ENCODE measurements at places on chromosomes 2 and 18.

DNA sequence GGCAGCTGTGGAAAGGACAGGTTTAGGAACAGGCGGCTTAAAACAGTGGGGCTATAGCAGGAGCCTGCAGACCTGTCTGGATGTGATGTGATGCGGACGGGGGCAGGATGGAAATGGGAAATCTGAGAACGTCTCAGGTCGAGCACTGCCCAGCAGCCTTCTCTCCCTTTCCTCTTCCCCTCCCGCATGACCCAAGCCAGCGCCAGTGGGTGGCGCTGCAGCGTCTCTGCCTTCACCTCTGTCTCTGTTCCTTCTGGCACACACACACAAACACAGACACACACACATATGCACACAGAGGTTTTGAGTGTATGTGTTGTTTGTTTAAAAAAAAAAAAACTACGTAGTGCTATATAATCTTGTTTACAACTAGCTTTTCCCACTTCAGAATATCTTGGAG, 82.0 kb upstream of the SLC66A3 start:
- no peak for DNase-seq

DNA sequence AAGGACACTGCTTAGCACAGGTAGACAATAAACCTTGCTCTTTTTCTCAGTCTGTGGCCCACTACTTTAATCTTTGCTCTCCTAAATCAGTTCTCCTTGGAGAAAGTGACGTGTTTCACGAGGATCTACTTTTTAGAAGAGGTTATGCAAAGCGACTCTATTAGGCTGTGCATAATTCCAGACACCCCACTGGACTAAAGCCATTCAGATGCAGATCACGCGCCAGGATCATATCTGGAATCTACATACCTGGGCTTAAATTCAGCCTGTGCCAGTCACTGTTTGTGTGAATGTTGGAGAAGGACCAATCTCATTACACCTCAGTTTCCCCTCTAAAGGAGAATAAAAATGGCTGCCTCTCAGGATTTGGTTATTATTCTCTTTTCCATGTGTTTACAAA, 413.0 kb upstream of the MYT1L start:
- DNase-seq = no peak

DNA sequence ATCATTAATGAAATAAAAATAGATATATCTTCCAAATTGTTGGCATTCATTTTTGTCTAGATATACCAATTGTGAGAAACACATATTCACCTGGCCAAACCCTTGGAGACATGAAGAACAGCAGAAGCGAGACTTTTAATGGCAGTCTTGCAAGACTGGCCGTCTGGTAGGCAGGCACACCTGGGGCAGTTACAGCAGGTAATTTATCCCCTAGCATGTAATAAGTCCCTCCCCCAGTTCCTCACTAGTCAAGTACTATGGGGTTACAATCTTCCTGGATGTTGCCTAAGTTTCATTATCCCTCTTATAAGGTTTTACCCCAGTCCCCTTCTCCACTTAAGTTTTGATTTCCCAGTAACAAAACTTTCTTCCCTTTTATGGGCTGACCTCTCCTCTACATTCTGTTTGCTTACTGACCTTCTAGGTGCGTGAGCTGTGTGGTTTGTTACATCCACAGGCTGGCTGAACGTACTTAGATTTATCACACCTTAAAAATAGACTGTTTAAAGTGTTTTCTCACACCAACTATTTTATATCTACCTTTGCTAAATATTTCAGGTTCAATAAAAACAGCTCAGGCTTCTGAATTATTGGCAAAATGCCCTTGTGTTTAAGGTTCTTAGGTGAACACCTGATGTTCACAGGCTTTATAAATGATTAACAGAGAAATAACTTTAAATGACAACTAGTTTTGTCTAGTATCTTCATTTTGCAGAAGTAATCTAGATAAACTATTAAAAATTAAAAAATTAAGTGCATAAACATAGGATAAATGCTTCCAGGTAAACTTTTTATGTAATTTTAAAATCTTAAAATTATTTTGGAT, 365.0 kb upstream of the TFPI start:
- no peak for DNase-seq

DNA sequence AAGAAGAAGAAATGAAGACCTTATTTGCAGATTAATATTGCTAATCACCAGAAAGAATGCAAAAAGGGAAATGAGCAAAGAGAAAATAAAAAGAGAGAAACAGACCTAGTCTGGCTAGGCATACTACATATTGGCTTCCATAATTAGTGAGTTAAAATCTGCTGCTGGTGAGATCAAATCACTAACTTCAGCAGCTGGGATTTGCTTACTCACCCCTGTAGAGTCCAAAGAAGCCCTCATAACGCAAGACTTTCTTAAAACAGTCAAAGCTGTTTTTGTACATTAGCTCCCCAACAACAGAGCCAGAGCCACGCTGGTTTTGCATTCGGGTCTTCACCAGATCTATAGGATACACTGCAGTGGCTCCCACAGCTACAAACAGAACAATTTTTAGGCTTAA, 80.9 kb downstream of the SLC25A12 start:
- DNase-seq = no peak

DNA sequence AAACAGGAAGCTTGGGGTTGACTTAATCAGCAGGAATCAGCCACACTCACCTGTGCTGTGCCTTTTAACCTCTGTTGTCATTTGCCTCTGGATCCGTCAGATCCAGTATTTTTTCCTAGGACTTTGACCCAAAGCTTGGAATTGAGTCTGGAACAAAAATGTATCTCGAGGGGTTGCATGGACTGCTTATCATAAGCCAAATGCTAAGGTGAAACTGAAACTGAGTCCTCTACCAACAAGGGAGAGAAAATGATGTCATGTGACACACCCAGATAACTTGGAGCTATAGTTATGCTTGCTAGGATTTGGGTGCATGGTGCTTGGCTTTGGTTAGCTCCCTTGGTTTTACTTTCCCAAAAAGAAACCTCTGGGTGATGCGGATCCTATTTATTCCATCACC, 2158.6 kb upstream of the PIK3C3 start:
- DNase-seq = no peak

DNA sequence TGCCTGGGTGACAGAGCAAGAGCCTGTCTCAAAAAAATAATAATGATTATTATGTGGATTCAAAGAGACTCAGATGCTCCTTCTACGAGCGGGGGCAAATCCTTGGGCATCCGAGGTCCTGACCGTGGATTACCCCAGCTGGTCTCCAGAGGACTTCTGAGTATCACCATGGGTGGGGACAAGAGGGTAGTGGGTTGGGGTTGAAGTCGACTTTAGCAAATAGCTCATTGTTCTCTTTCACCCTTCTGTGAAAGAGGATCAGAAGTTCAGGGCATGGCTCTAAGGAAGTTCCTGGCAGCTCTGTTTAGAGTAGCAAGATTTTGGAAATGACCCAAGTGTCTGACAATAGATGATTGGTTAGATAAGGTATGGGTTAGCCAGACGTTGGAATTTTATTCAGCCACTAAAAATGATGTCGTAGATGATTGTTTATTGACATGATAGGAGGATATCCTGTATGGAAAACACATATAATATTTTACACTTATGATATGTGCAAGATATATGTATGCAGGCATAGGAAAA, 59.0 kb upstream of the SPRED2 start:
- DNase-seq = no peak

- DNase-seq = no peak
These were observed 190.6 kb downstream of the TPGS2 start for GRCh38 chr18:36638224-36638623.

DNA sequence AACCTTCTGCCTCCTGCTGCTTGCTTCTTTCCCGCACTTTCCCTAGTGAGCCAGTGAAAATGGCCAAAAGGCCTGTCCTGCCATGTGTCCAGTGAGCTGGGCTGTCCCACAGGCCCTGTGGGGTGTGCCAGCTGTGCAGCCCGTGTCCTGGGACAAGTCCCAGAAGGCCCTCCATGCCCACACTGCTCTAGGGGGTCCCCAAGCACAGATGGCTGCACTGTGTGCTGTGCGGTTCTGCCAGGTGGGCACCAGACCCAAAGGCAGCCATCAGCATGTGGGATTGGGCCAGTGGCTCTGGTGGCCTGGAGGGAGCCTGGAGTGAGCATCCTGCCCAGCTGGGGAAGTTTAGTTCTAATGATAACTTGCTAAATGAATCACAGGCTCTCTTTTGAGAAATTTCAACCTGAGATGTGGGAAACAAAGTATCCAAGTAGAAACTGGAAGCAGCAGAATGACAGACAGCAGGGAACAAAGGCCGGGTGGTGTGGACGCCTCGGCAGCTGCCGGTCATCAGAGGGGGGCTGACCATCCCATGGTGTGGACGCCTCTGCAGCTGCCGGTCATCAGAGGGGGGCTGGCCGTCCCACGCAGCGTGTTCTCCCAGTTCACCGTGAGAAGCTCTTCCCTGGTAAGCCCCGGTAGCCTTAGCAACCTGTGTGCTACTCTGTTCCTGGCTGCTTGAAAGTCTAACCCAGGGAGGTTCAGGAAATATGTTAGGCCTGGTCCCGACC, 9.9 kb upstream of the CNDP2 start:
- DNase-seq = no peak

- peak; percentile 29 for DNase-seq
These were observed 88.9 kb downstream of the POLE4 start for GRCh38 chr2:75047189-75047991.

DNA sequence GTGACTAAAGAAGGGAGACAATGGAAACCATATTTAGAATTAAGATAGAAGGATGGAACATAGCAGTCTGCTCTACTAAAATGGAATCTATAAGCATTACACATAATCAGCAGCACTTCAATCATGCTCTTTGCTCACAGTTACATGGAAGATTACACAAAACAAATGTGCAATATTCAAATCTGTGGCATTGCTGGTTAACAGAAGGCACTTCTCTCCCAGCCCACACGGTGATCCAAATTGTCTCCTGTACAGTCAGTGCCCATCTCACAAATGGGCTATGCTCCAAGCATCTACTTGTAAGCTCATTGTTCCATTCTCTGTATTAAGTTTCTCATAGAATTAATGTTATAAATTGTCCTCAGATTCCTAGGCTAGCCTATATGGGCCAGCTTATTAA, 716.6 kb downstream of the NRXN1 start:
- no peak for DNase-seq

- DNase-seq = no peak
These were observed 142.8 kb downstream of the LPIN1 start for GRCh38 chr2:11889101-11889850.

DNA sequence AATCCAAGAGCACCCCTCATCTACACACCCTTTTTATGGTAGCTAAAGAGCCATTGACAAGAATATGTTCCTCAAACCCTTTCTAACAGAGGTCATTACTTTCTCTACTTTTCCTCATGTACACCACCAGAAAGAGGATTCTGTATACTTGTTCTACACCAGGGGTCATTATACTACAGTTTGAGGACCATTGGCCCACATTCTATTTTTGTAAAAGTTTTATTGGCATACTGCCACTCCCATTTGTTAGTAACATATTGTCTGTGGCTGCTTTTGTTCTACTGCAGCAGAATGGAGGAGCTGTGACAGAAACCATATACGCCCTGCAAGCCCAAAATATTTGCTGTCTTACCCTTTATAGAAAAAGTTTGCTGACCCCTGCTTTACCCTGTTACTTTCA, 14.3 kb downstream of the HTR2B start:
- no peak for DNase-seq

- DNase-seq = peak; percentile 89
These were observed 11.3 kb upstream of the DES start for GRCh38 chr2:219406861-219407230.

DNA sequence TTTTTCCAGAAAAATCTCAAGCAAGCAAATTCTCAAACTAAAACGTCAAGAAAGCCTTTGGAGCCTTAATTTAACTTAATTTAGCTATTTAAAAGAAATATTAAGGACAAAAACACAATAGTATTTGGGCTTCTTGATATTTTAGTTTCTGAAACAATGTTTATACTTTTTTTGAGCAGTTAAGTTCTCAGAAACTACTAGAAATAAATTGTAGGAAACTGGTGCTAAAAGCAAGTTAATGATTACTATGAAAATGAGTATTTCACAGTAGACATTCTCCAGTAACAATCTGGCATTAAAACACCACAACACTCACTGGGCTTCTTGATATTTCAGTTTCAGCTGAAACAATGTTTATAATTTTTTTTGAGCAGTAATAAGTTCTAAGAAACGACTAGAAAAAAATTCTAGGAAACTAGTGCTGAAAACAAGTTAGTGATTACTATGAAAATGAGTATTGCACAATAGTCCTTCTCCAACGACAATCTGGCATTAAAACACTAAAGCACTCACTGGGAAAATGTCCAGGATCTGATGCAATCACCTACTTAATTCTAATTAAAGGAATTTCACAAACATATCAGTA, 45.1 kb downstream of the TRAK2 start:
- peak; percentile 11 for DNase-seq

DNA sequence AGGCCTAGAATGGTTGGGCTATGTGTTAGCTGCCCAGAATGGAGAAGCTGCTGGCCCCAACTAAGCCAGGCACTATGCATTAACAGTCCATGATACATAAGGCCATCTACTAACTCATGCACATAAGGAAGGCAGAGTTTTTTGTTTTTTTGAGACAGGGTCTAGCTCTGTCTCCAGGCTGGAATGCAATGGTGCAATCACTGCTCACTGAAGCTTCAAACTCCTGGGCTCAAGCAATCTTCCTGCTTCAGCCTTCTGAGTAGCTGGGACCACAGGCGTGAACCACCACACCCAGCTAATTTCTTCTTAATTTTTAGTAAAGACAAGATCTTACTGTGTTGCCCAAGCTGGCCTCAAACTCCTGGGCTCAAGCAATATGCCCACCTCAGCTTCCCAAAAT, 37.6 kb downstream of the GPR45 start:
- no peak for DNase-seq

DNA sequence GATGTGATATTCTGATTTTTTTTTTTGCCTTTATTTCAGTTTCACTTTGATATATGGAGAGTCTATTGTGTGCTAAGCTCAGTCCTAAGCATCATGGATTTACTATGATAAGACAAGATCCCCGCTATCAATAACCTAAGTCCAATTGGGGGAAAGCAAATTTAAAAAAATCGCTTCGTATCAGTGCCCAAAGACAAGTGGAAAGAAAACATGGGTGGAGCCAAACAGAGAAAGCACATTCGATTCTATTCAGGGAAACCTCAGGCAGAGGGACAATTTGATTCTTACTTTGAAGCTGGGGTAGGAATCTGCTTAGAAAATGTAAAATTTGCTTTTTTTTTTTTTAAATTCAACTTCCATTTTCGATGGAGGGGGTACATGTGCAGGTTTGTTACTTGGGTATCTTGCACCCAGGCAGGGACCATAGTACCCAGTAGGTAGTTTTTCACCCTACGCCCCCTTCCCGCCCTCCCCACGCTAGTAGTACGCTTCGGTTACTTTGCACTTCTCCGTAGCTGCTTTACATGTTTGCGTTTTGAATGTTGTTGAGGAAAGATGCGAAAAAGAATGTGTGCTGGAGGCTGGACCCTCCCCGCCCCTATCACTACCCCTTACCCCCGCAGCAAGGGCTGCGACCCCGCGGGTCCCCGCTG, 12.4 kb downstream of the KIF5C start:
- no peak for DNase-seq

All from hepatic stellate cell (primary cell).